ENCODE measurements at places on chromosomes 3 and 15.

- DNase-seq: no peak
Observed at GRCh38 chr3:100811779-100812507, 102.6 kb downstream of the TFG start.

GRCh38 chr15:101476756-101477155 lies 12.8 kb downstream of the PCSK6 start:
- DNase-seq: no peak

GRCh38 chr3:88616413-88616812 lies 466.7 kb downstream of the C3orf38 start:
- DNase-seq: no peak

DNA sequence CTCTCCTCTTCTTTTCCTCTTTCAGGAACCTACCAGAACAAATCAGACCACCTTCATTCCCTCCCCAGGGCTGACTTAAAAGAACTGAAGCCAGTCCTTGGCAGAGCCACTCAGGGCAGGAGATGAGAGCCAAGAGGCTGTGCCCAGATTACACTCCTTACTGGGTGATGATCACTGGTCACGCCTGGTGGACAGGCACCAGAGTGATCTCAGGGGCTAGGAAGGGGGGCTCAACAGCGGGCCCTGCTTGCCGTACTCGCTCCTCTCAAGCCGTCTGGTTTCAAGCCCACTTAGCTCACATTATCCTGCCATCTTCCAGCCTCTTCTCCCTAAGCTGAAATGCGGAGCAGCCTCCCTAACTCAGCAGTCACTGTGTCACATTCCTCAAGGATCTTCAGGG lies 1.7 kb upstream of the FAH start:
- DNase-seq: no peak

GRCh38 chr3:33758281-33758680 lies 40.1 kb upstream of the PDCD6IP start:
- DNase-seq: no peak

- no peak for DNase-seq
Observed at GRCh38 chr15:100190675-100191074, 151.1 kb downstream of the ADAMTS17 start.

DNA sequence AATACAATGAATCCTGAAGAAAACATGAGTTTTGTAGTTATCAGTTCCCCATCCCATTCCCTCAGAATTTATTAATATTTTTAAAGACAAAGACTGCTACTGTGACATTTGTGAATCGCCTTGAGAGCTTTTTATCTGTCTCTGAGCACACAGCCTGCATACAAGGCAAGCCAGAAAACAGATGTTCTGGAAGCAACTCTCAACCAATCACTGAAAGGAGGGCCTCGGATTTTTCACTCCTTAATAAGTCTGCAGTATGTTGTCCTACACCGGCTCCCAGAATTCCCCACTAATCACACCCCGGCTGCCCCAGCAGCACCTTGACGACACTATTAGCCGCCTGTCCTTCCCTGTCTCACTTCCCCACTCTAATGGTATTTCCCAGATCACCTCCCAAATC lies 138.5 kb downstream of the ZNF621 start:
- no peak for DNase-seq

DNA sequence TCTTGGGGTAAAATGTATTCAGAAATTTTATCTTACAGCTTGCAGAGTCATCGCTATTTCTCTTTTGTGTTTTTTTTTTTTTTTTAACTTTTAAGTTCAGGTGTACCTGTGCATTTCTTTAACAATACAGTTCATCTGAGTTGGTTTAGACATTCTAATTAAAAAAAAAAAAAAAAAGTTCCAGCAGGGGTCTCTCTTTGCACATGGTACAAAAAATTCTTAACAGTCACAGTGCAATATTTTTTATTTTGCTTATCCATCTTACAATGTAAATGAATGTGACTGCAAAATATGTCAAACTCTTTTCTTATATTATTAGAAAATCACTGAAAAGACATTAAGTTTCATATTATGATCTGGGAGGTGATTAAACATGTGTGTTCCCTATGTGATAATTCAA lies 47.5 kb upstream of the SLC9A9 start:
- DNase-seq: peak; percentile 59

DNA sequence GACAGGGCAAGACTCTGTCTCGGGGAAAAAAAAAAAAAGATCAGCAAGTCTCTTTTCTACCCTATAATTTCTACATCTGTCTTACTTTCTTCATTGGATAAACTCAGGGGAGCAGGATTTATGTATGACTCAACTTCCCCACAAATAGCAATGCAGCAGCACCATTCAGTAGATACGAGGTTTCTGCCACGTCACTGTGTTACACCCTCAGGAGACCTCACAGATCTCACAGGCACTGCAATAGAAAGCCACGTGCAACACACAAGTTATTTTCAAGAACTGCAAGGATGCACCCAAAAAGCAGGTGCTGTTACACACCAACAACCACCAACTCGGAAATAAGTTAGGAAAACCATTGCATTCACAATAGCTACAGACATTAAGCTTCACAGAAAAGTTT lies 30.2 kb downstream of the TSPAN3 start:
- DNase-seq: no peak

GRCh38 chr15:80695911-80696661 lies 976 bp downstream of the ABHD17C start:
- DNase-seq: no peak

- DNase-seq: no peak
Observed at GRCh38 chr15:79140846-79141570, 50.4 kb upstream of the RASGRF1 start.

- no peak for DNase-seq
Observed at GRCh38 chr3:185927501-185928200, 10.2 kb downstream of the TRA2B start.

DNA sequence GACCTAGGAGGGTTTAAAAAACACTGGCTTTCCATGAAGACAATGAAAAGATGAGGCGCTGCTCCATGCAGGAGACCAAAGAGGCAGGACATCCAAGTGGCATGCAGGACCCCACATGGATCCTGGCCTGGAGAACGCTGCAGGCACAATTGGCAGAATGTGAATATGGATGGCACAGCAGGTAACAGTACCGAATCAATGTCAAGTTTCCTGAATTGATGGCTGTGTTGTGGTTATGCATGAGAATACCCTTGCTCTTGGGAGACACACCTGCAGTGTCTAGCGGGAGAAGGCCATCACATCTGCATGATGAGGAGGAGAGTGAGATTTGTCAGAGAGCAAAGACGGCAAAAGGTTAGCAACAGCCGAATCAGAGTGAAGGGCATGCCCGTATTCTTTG lies 74.3 kb upstream of the SEC13 start:
- DNase-seq: no peak

GRCh38 chr3:57093489-57093888 lies 33.0 kb downstream of the SPATA12 start:
- DNase-seq: no peak

GRCh38 chr15:59042041-59042440 lies 54.6 kb downstream of the RNF111 start:
- DNase-seq: no peak

DNA sequence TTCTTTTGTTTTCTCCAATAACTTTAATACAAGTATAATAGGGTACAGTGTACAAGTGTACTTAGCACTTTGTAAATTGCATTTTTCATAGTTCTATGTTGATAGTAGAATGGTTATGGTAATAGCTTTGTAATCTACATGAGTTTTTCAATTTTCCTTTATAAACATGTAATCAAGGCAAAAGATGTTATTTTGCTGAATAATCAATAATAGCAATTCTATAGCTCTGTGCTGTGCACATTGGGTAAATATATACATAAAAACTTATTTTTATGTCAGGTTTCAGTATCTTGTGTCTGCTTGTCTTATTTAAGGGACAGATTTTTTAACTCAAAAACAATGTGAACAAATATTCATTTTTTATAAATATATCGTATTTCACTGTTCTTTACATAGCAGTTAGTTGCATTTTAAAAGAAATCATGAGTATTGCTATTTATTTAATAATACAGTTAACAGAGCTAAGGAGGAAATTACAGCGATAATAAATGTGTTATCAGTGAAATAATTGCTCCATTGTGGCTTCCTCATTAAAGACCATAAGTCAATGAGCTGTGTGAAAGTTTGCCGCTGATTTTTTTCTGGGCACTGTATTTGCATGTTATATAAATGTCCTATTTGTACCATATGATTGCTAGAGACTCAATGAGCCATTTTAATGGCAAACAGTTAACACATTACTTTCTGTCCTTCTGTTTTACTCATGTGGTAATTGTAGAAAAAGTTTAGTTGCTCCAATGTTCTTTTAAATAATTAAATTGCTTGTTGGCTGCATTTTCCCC lies 214.6 kb upstream of the STAC start:
- no peak for DNase-seq

DNA sequence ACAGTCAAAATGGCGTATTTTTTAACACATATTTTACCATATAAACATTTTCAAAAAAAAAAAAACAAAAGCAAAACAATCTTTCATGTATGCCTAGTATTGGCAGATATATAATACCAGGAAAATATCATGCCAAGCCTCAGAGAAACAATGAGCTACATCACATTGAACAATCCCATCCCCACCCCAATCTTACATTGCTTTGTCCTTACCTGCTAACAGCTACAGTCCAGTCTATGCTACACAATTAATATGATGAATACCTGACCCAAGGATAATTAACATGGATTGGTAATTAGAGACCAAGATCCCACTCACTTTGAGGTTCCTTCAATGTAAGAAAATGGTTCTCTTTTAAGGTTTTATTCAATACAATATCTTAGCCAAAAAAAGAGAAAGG lies 7.6 kb upstream of the SATB1 start:
- DNase-seq: no peak

GRCh38 chr3:126459111-126459762 lies 16.5 kb downstream of the ZXDC start:
- DNase-seq: no peak

- DNase-seq: no peak
Observed at GRCh38 chr3:155853214-155854140, 750 bp downstream of the SLC33A1 start.

DNA sequence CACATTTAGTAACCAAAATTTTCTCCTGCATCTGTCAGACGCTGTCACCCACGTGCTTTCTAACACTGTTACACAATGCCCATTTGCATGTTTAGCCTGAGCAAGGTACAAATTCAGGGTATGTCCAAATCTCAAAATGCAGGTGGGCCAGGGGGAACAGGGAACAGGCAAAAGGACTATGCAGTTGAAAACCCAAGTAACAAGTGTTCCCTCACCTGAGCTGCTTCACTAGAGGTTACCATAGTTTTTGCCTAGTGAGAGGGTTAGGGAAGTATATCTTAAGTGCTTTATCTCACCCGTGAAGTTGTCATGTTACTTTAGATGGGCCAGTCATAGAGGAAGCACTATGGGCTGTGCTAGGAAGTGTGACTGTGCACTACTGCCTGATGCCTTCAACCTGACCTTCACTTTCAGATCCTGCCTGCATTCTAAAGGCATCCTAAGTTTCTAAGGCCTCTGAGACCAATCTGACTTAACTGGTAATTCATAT lies 6.0 kb upstream of the TMEM87A start:
- no peak for DNase-seq

GRCh38 chr3:185069037-185070030 lies 83.5 kb downstream of the C3orf70 start:
- peak; percentile 11 for DNase-seq

- peak; percentile 37 for DNase-seq
Observed at GRCh38 chr3:4355401-4356219, 52.4 kb downstream of the SETMAR start.

DNA sequence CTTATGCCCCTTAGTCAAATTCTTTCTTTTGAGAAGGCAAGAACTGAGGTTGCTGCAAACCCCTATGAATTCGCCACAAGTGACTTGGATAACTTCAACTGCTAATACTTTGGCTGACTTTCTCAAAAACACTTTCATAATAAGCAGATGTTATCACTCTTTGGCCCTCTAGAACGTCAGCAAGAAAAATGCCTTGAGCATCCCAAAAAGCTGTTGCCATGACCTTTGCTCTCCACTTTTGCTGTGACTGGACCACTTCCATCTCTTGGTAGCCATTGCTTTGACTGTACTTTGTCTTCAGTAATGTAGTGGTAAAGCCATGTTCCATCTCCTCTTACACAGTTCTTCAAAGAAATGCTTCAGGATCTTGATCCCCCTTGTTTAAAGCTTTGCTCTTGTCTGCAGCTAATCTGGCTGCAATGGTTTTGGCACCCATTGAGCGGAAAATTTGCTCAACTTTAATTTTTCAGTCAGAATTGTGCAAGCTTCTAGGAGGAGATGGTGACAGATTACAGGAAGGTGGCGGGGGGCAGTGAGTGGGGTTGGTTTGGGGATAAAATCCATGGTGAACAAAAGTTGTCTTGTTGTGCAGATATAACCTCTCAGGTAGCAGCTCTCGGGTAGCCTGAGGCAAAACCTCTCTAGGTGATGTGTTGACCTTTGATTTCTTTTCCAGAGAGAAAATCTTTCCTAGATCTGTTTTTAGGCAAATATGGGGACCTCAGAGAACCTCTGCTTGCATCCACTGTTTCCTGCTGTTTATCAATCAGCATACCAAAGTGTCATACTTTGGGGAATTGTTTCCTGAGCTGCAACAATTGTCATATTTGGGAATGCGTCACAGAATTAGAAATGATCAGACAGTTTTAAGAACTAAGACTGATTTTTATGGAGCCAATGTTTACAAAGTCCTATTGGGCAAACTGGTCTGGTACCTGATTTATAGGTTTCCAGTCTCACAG lies 83.6 kb downstream of the CCR1 start:
- no peak for DNase-seq

GRCh38 chr3:31004025-31004678 lies 109.7 kb upstream of the GADL1 start:
- DNase-seq: no peak

- no peak for DNase-seq
Observed at GRCh38 chr3:8702560-8702959, 31.0 kb upstream of the CAV3 start.

DNA sequence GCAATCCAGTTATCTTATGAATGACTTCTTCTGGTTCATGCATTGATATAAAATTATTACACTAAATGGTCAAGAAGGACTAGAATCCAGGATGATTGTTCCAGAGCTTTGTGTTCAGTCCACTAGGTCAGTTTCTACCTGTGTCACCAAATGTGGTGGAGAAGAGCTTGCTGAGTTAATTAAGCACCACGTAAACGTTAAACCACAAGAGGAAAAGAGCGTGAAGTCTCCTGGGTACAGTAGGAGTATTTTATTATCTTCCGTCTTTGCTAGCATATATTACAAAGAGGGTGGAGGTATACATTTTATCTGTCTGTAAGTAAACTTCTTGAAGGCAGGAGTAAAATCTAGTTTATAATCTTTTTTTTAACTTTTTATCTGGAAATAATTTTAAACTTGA lies 23.5 kb downstream of the CHP1 start:
- no peak for DNase-seq

DNA sequence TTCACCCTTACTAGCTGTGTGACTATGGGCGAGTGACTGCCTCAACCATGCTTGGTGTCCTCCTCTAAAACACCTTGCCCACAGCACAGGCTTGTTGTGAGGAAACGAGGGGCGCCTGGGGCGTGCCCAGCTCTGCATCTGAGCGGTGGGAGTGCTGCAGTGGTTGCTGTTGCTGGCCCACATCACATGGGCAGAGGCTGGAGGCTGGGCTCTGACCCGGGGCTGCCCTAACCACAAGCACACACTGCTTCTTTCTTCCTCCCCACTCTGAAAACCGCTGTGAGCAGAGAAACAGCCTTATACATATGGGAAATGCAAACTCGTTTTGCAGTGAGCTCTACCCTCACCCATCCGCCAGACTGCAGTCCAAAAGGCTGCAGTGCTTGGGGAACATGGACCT lies 74.8 kb upstream of the RPL32 start:
- no peak for DNase-seq

Data from NCI-H1105 (cell line).